Right renal cortex interstitium (tissue), 3 donors: ENCODE measurements at places on chromosomes 3 and 15. TPM values are rescaled to one million over a fixed set of nuclear protein-coding genes. Genes with fewer than 3 reads are reported as not detected.

The RTP3 gene
- polyA plus RNA-seq: not detected

DNA sequence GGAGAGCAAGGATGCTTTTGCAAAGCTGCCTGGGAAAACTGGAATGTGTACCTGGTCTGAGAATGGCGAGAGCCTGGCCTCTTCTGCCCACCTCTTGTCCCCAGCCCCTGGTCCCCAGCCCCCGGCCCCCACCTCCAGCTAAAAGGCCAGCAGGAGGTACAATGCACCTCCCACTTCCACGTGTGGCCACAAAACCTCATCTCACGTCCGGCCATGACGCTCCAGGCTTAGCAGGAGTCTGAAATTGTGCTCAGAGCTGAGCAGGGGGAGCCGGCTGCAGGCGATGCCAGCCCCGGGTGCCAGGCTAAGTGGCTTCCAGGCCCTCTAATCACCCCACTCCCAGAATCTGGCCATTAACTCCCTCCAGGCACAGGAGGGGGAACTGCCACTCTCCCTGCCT, 83.1 kb upstream of the PRR20G start:
- DNase-seq: no peak

DNA sequence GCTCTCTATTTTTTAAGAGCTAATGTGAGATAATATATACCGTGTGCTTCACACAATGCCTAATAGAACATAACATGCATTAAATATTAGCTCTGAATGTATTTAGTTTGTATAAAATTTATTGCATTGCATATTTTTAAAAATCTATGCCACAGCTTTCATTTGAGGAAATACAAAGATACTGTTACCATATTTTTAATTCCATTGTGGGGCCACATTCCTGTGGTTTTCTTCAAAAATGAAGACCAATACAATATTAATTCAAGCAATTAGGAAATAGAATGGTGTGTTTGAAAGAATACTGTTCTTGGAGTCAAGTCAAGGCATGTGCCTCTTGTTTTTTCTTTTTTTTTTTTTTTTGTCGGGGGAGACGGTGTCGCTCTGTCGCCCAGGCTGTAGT, 95.4 kb upstream of the CADPS start:
- no peak for DNase-seq

DNA sequence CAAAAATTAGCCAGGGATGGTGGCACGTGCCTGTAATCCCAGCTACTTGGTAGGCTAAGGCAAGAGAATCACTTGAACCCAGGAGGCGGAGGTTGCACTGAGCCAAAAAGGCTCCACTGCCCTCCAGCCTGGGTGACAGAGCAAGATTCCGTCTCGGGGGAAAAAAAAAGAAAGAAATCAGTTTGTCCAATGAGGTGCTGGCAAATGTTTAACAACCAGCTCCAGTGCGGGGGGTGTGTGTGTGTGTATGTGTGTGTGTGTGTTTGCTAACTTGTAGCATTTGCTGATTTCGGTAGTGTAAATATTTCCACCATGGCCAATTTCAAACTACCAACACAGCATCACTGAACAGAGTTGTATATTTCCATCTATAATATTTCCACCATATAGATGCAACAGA, 23.8 kb upstream of the IDH2 start:
- DNase-seq: no peak

- no peak for DNase-seq
These were observed 1.5 kb downstream of the C3orf70 start for GRCh38 chr3:185151101-185151963.

DNA sequence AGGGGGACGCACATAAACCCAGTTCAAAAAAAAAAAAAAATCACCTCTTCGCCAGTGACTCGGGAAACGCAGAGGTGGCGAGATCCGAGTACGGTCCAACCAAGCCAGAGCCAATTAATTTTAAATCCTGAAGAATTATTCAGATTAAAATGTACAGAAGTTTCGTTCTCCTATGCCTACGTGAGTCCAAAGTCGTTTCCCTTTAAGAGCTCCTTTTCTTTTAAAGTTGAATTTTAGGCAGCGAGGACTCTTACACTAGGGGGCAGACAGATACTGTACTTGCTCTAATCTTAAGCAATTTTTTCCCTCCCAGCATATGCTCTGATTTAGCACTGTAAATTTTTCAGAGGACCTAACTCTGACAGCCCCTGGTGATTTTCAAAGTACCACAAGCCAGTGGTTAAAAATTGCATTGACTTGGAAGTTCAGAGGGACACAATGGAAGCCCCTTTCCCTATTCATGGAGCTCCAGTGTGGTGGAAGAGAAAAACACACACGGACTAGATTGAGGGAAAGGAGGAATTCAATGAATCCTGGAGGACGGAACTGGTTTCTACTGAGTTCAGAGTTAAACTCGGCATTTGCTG, 3.3 kb upstream of the NR2F2 start:
- DNase-seq: peak; percentile 91
